ENCODE measurements at places on chromosomes 3 and 15.

DNA sequence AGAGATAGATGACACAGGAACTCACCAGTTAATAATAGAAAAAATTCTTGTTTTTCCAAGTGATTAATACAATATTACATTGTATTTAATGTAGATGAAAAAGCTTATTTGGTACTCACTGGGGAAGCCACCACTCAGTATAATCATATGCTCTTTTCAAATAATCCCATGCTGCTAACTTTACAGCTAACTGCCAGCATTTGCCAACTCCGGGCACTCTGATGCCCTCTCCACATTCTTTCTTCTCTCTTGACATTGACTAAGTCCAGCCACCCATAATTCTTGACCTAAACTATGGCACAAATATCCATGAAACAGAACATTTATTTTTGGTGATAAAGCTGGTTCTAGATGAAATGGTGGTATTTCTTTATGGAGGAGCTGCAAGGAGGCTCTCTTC, 384.9 kb downstream of the ZBTB20 start:
- no peak for DNase-seq

DNA sequence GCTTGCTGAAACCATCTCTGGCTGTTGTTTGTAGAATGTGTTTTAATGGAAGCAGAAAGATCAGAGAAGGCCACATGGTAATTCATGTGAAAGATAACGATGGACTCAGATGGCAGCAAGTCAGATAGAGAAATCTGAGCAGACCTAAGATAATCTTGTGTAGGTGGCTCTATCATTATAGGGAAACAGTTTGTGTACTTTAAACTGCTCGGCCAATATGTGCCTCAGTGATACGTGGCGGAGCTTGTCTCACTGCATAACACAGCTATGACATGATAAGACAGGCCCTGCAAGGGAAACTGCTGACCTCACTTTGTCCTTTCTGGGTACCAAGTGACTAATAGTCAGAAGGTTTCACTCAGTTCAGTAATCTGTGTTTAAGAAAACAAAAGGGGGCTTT, 51.0 kb downstream of the MME start:
- no peak for DNase-seq

GRCh38 chr3:192011137-192011536, 550.2 kb downstream of the PYDC2 start:
- no peak for DNase-seq

DNA sequence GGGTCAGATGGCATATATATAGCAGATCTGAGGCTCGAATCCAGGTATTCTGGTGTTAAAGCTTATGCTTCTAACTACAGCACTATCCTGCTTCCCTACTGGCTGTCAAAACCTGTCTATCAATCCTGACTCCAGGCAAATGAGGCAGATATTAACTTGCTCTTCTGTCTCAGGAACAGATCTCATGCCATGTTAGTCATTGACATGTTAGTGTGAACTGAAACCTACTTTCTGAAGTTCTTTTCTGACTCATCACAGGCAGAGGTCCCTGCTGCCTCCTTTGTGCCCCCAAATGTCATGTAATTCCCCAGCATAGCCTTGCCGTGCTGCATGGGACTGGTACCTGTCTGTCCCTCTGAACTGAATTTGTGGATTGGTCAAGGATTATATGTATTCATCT, 125.0 kb upstream of the SMAD3 start:
- DNase-seq = no peak

GRCh38 chr3:131922356-131922755, 112.5 kb downstream of the CPNE4 start:
- no peak for DNase-seq

- DNase-seq = no peak
Measured at GRCh38 chr3:120875989-120876388, 32.0 kb upstream of the STXBP5L start.

DNA sequence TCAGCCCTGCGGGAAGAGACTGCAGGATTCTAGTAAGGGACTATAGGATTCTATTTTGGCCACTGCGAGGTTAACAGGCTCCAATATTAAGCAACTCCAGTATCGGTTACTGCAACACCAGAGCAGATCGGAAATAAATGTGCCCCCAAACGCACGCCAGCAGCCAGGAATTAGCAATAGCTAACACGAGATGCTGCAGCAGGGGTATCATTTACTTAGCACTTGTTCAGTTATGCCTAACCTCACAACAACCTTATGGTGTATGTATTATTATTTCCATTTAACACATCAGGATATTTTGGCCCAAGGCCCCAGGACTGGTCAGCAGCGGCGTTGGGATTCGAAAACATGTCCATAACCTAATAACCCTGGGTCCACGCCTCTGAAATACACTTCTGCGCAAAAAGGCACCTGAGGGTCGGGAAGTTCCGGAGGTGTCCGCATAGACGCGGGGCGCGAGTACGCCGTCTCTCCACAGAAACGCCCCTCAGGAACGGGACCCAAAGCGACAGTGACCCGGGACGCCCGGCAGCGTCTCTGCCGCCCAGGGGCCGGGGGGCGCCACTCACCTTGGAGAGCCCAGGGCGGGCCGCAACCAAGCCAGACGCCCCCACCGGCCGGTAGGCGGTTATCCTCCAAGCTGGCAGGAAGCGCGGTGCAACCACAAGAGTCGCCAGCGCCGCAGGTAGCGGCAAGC, 681 bp downstream of the PIK3CB start:
- DNase-seq = no peak

DNA sequence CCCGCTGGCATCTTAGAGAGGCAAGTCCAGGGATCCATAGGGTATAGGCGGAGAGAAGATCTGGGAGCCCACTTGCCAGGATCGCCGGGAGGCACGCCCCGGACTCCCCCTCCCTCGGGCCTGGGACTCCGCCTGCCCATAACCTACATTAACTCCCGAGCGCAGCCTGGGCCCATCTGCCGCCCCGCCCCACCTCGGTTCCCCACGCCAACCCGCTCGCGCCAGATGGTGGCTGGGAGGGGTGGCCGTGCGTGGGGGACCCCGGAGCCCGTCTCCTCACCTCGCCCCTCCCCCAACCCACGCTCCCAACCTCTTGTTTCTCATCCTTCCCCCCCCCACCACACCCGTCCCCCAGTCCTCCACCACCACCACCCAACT, 1.7 kb upstream of the DLL4 start:
- no peak for DNase-seq
